Hippocampal formation (tissue), 2 donors: ENCODE measurements at places on chromosomes 1 and 21.

- DNase-seq, result no peak
These were observed 135.5 kb downstream of the TGFBR3 start for GRCh38 chr1:91750398-91750996.

GRCh38 chr21:18058731-18059398 lies 185.8 kb upstream of the CHODL start:
- no peak for DNase-seq

GRCh38 chr1:178619042-178619927 lies 105.8 kb upstream of the RALGPS2 start:
- no peak for DNase-seq

GRCh38 chr1:14597343-14598006 lies 1.0 kb upstream of the KAZN start:
- no peak for DNase-seq

- DNase-seq, result no peak
These were observed 55.6 kb downstream of the KLHDC7A start for GRCh38 chr1:18536356-18536755.

DNA sequence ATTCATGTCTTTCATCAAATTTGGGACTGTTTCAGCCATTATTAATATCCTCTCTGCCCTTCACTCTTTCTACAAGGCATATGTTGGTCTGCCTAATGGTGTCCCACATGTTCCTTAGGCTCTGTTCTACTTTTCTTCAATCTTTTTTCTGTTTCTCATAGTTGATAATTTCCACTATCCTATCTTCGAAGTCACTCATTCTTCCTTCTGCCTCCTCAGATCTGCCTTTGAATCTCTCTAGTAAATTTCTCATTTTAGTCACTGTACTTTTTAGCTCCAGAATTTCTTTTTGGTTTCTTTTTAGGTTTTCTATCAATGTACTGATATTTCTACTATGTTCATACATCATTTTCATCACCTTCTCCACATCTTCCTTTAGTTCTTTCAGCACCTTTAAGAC lies 20.0 kb upstream of the NIBAN1 start:
- no peak for DNase-seq

DNA sequence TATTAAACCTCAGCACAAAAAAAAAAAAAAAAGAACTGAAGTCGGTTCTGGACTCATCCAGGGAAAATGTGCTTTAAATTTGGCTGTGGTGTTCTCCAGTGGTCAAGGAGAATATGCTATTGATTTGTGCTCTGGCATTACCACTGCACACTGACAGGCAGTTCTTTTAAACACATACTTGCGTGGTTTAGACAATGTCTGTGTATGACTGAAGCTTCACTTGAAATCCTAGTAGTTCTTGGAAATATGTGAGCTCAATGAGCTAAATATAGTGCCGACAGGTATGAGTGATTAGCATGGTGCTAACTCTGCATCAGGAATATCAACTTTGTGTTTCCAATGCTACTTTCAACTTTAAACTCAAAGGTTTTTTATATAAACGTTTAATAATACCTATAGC lies 415.6 kb downstream of the SMYD3 start:
- DNase-seq, result no peak

DNA sequence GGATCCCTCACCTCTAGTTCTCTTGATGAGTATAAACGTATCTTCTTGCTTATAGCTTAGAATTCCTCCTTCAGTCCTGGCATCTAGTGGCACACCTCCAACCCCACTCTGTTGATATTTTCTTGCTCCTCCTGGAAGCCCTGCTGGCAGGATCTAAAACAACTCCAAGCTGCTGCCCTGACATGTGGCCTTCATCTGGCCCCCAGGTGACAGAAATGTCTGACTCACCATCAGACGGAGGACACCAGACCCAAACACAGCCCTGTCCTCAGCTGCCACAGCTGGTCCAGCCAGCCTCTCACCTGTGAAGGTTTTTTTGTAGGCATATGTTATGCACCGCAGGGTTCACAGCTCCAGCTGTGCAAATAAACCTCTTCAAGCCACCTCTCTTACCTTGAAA lies 53.4 kb downstream of the KRTAP19-8 start:
- DNase-seq, result no peak

DNA sequence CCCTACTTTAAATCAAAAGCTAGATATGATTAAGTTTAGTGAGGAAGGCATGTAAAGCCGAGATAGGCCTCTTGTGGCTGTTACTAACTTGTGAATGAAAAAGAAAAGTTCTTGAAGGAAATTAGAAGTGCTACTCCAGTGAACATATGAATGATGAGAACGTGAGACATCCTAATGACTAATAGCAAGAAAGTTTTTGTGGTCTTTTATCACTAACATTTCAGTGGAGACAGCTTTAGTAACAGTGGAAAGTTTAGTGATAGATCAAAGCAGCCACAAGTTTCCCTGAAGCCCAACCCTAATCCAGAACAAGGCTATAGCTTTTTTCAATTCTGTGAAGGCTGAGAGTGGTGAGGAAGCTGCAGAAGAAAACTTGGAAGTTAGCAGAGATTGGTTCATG lies 73.6 kb upstream of the LRRC8B start:
- no peak for DNase-seq

GRCh38 chr1:245580651-245581050 lies 425.9 kb downstream of the KIF26B start:
- no peak for DNase-seq

DNA sequence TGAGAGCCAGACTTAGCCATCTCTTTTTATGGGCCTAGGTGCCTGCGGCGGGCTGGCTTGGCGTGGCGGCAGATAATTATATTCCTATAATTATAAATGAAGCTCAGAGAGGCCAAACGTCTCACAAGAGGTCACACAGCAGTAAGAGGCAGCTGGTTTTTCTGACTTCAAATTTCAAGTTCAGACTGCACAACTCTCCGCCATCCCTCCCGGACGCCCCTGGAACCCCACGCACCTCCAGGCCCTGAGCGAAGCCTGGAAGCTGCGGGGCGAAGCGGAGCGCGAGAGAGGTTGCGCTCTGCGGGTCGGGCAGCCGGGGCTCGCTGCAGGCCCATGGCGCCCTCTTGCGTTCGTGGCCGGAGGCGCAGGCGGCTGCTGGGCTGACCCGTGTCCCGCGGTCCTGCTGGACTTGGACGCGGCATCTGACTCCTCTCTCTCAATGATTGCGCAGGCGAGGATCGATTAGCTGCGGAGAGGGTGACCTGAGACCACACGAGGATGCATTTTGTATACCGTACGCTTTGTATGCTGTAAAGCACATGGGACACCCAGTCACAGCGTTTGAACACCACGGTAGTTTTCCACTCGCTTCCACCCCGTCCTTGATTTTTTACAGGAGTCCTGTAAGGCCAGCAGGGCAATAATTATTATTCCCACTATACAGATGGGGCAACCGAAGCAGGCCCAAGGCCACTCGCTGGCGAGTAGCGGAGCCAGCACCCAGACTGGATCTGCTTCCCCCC lies 272.7 kb downstream of the FOXD2 start:
- peak; percentile 31 for DNase-seq

GRCh38 chr1:40592107-40592803 lies 60.8 kb downstream of the ZNF684 start:
- DNase-seq, result peak; percentile 57

- DNase-seq, result no peak
These were observed 10.1 kb downstream of the TNNI3K start for GRCh38 chr1:74245168-74245772.

DNA sequence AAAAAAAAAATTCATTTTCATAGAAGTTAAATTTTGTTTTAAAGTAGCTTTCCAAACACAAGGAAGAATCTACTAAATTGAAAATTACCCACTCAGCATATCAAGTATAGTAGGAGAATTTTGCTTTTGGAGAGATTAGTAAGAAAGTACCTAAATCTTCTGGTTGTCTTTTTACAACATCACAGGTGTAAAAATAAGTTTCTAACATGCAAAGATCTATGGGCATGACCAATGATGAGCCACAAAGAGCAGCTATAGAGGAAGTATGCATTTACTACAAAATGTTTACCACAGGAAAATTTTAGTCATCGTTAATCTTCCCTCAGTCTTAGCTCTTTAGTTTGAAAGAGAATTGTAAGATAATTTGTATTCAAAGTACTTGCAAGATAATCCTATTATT lies 28.1 kb downstream of the ANGPTL3 start:
- no peak for DNase-seq

- DNase-seq, result peak; percentile 48
These were observed 38.8 kb upstream of the SRSF10 start for GRCh38 chr1:24018611-24019580.

- no peak for DNase-seq
These were observed 112.6 kb downstream of the PAX7 start for GRCh38 chr1:18743233-18743632.

DNA sequence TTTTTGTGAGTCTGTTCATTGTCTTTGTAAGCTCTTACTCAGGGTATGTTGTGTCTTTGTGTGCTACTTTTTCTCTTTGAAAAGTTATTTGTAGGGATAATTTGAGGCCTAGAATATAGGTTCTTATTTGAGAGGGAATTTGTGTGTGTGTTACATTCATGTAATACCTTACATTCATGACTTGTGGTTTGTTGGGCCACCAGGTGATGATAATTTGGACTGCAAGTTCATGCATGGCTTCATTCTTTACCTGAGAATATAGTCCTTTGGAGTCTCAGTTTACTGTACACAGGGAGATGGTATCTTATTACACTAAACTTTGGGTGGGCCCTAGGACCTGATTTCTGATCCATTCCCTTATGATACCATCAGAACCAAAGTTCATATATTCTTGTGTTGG lies 51.8 kb upstream of the FASLG start:
- DNase-seq, result no peak

DNA sequence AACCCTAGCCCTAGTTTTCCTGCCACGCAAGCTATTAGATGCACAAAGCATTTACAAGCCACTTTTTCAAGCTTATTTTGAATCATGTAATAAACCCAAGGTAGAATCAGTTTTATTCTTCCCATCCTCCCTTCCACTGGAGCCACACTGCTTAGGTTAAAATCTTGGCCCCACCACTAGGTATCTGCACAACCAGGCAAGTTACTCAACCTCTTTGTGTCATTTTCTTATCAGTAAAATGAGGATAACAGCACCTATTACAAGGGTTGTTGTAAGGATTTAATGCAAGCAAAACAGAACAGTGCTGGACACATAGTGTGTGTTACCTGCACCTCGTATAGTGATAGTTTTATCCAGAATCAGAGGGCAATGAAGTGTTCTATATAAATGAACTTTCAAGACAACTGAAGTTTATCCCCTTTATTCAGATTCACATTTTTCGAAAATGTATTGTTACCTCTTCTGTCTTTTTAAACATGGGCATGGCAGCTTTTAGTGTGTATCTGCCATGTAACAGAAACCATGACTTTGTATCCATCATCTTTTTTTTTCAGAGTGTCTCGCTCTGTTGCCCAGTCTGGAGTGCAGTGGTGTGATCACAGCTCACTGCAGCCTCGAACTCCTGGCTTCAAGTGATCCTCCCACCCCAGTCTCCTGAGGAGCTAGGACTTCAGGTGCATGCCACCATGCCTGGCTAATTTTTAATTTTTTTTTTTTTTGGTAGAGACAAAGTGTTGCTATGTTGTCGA lies 17.2 kb upstream of the TTC39A start:
- DNase-seq, result no peak

DNA sequence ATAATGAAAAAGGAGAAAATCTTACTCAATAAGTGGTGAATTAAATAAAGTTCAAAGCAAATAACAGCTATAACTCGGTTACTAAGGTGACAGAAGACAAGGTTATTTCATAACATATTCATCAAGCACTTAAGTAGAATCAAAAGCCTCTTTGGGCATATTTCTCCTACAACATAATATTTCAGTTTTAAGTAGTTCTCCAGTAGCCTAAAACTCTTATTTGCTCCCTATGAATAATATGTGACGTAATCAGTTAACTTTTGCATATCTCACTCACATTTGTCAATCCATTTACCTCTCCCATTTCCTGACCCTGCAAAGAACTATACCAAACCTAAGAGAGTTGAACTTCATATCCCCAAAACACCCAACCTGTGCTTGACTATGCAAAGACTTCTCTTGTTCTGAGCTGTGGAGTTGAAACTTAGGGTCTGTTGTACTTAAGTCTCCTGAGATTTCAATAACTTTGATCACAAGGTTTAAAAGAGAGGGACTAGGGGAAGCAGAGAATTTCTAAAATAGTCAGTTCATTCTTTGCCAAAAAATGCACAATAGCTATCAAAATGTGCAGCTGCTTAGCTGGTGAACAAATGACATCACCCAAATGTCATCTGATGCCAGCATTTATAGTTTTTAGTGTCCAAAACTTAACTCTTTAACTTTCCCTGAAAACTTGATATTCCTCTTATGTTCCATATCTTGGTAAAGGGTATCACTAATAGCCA lies 37.2 kb downstream of the TTLL7 start:
- DNase-seq, result peak; percentile 64

GRCh38 chr1:7648761-7649384 lies 122.2 kb upstream of the VAMP3 start:
- DNase-seq, result no peak

DNA sequence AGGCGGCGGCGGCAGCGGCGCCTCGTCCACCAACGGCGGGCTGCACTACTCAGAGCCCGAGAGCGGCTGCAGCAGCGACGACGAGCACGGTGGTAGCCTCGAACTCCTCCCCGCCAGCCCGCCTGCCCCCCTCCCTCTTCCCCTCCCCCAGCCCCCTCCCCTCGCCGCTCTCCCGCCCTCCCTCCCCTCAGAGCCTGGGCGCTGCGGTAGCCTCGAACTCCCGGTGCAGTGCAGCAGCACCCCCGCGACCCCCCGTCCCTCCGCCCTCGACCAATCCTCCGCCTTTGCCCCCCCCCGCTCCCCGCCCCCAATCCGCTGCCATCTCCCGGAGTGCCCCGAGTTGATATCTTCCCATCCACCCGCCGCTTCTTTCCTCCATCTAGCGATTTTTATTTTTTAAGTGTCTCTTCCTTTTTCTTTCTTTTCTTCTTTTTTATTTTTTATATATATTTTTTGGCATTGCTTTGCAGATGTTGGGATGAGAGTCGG lies 516 bp downstream of the RCOR3 start:
- peak; percentile 64 for DNase-seq

DNA sequence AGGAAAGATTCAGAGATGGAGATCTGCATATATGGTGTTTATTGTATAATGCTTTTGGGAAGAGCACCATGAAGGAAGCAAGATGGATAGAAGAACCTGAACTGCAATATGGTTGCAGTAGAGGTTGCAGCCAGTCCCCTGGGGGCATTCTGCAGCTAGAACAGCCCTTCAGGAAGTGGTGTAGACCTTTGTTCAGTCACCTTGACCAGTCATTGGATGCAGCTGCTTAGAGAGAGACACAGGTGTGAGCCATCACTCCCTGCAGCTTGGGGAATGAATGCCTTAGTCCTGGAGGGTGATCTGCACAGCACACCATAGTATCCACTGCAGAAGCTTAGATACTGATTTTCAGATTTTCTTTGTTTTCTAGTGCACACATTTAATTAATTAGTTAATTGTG lies 42.3 kb downstream of the NEK7 start:
- no peak for DNase-seq

- no peak for DNase-seq
These were observed 32.6 kb downstream of the PDPN start for GRCh38 chr1:13616234-13616633.

GRCh38 chr1:225465793-225466517 lies 38.1 kb upstream of the LBR start:
- no peak for DNase-seq

DNA sequence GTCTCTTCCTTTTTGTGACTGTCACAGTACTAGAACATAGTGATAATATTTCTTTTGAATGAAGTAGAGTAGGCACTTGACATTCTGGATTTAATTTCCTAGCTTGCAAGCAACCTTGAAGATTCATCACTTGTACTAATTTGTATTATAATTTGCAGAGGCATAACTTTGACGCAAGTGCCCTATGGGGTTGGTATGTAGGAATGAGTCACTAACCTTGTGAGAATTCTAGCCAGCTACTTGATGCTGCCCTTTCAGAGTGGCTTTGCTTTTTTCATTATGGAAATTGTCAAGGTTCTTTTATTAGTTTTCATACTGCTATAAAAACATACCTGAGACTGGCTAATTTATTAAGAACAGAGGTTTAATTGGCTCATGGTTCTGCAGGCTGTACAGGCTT lies 13.7 kb upstream of the DPH5 start:
- DNase-seq, result no peak
